NCI-H1417 (cell line): ENCODE measurements at places on chromosomes 3 and 15.
A peak's percentile ranks its signal among the peaks of the same experiment; 100 is the strongest.

DNA sequence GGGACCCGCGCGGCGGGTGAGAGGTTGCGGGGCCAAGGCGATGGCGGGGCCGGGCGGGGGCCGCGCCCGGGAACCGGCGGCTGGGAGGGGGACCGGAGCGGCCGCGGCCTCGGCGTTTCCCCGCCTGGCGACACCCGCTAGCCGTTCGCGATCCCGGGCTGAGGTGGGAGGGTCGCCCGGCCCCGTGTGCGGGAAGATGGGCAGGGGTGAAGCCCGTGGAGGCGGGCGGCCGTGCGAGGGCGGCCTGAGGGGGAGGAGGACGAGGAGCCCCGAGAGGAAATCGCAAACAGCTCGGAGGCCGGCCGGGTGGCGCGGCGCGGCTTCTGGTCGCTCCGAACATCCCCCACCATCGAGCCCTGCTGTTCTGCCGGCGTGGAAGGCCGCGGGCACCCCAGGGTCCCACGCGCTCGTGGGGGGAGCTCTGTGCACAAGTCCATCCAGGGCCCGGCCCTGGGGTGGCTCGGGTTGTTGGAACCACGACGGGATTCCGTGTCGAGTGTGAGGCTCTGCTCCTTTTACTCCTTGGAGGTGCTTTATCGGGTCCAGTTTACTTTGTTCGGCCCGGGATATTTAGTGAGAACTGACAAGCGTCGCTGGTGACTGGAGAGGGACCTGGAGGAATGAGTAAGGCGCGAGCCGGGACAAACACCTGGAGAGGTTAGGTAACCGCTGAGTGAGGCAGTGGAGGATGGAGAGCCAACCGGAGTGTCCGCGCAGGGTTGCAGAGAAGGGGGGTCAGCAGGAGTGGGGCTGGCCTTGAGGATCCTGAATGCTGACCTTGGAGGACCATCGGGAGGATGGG lies 728 bp downstream of the CRTC3 start:
- peak; percentile 77 for DNase-seq

DNA sequence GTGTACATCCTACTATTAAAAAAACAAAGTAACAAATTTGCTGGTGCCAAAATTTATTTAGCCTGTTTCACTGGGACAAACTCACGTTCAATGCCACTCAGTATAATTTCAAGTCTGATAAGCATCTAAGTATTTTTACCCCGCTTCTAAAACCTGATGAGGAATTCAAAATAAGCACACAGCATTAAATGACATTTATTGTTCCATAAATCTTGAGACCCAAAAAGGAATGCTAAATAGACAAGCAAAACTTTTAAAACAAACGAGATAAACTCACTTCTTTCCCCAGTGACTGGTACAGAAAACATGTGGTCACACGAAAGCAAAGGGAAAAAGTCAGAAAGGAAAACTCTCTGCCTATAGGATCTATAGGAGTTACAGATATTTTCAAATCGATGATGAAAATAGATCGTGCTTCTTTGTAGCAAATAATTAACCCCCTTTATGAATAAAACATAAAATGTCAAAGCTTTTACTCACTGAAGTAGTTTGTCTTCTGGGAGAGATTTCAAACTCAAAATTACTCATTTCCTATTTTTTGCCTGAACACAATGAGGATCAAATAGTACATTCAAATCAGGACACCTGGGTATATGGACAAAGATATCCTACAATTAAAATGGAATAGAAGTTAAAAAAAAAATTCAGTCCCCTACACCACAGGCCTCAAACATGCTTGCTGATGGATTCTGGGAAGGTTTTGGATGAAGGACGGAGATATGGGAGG lies 51.7 kb downstream of the UBP1 start:
- DNase-seq, result no peak

DNA sequence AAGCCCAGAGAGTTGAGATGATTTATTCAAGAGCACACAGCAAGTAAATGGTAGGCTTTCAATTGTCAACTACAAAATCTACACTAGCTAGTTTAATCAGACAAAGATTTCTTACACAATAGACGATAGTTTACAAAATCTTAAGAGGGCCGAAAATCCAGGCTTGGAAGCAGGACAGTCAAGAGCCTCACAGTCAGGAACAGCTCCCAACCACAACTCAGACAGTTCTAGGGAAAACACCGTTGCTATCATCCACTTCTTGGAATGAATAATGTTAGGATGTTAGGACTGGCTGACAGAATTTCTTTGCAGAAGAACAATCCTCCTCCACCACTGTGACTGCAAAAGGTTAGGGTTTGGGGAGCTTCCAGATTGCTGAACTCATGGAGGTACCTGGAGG lies 290.8 kb upstream of the ZPLD1 start:
- DNase-seq, result no peak

GRCh38 chr3:170482199-170482598 lies 63.5 kb downstream of the CLDN11 start:
- DNase-seq, result no peak

DNA sequence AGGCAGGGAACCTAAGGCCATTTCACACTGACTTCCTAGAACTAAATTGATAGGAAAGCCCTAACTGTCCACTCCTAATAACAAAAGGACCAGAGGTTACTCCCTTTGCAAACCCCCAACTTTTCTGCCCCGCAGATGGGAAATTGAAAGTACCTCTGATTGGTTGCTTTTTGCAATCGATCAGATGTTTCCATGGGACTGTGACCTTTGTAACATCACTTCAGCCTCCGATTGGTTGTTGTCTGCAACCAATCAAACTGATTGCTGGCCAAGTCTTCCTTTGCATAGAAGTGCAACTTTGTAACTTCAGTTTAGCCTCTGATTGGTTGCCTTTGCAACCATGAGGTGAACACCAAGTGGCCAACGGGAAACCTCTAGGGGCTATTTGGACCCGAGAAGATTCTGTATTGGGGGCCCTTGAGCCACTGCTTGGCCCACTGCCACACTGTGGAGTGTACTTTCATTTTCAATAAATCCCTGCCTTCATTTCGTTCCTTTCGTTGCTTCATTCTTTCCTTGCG lies 11.3 kb upstream of the KNL1 start:
- DNase-seq, result peak; percentile 17

DNA sequence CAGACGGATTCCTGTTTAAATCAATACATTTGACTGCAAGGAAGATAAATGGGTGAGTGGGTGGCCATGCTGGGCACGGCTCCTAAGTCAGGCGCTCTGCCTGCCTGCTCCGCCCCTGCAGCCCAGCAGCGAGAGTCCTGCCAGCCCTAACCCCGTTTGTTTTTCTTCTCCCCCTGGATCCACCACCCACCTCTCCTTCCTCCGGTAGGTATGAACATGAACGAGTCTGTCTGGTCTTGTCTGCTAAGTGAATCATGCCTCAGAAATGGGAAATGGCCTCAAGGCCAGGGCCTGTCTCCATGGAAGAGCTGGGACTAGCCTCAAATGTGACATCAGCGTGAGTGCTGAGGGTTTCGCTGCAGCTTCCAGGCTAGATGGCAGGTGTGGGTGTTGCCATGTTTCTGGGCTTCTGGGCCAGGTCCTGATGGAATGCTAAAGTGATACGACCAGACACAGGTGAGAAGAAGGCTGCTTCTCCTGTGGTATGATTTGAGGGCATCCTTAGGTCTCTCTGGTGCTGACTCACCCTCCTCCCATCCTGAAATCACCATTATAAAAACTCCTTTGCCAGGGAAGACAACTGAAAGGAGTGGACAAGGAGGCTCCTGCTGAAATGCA lies 5.6 kb upstream of the FEM1B start:
- DNase-seq, result peak; percentile 41

GRCh38 chr3:198027799-198028390 lies 67.9 kb downstream of the LMLN start:
- DNase-seq, result no peak
